ENCODE measurements at places on chromosomes 2 and 18.

DNA sequence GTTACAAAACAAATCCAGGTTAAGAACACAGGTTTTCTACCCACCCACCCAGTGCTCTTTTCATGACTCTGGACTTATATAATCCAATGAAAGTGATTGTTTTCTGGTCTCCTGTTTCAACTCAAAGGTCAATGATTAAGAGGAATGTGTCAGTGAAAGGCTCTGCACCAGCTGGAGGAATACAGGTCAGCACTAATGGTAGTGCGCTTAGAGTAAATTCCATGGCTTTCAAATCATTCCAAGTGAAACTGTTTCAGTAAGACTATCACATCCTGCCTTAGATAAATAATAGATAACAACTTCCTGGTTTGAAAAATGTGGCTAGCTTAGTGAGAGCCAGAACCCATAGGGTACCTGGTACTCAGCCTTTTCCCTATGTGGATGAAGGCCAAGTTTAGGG lies 47.8 kb downstream of the SLC9A4 start:
- no peak for DNase-seq

GRCh38 chr18:9055185-9055584 lies 47.3 kb upstream of the NDUFV2 start:
- peak; percentile 48 for DNase-seq

GRCh38 chr2:148110184-148110583 lies 89.3 kb downstream of the MBD5 start:
- no peak for DNase-seq

- DNase-seq: peak; percentile 77
These were observed 1.1 kb upstream of the KCTD1 start for GRCh38 chr18:26549263-26550094.

DNA sequence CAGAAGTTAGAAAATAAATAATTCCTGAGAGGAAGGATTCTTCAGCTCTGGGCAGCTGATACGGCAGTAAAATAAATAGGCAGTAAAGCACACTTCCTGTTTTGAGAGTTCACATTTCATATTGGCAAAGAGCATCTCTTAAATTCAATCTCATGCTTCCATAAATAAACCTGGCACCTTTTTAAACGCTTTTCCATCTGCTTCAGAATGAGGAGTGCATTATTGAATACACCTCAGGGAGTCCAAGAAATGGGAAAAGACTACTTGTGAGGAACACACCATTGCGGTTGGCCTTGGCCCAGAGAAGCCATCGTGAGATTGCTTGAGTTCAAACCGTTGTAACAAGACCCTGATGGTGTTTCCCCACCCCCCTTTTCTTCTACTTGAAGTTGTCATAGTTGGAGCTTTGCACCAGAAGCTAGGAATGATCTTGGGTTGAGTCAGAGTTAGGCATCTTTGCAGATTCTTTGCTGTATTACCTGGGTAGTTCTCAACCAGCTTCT lies 123.9 kb downstream of the RDH14 start:
- DNase-seq: no peak

DNA sequence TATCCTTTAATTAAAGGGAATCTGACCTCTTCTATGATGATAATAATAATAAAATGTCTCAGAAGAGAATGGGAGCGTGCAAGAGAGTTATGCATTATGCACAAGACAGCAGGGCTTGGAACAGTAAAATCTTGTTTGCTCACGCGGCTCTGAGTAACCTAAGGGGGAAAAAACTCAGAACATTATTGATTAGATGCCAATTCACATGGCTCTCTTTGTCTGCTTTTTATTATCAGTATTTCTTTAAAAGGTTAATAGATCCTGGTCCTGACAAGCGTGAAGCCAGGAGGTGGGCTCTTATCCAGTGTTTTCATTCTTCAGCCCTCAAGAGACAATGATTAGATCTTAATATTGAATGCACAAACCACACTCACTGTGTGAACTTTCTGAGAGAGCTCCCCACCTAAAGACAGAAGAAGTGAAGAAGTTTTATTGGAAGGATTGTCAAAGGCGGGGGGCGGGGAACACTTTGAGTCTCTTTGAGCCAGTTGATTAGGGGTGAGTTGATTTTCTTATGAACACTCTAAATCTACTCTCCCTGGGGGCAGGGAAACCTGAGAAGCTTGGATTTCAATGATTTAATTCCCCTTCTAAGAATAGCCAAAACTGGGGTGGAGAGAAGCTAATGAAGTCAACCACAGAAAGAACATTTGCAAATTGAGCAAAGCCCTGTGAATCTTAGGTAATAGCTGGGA lies 127.5 kb upstream of the CTAGE1 start:
- DNase-seq: no peak

DNA sequence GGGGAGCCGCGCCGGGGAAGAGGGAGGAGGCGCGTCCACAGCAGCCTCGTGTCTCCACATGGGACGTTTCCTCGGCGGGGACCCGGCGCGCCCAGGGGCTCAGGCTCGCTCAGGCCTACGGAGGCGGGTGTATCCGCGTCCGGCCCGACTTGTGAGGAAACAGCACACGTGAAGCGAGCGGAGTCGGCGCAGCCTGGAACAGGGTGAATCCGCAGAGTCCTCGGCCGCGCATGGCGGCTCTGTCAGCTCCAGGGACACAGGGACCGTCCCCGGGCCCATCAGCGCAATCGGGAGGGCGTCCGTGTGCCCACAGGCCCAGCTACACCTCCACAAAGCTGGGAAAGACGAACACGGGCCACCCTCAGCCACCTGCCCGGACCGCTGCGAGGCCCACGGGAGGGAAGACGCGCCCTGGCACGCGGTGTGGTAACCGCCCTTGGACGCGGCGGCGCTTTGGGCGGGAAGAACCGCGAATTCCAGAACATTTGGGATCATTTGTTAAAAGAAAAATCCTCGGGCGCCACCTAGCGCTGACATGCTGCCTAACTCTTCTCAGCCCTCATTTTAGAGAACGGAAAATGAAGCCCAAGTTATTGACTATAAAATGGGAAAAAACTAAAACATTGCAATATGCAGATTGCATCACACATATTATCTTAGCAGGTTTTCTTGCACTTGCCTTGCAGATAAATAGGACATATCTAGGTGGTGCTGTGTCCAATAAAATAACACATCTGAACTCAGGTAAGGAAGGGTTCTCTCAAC lies 40.4 kb downstream of the TMEM18 start:
- peak; percentile 88 for DNase-seq

DNA sequence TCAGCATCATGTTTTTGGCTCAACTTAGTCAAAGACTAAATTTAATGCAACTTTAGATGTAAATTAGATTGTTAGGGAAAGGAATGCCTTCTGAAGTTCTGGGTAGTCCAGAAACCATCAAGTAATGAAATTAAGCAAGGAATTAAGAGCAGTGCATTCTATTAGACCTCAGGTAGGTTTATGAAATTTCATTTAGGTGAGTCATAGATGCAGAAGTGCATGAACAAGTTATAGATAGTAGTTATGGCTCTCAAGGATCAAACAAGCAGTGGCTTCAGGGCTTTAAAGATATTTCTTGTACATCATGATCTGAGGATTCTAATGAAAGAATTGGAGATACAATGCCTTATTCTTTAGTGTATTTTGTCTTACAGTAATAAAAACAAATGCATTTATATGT lies 25.4 kb upstream of the SPOPL start:
- no peak for DNase-seq

DNA sequence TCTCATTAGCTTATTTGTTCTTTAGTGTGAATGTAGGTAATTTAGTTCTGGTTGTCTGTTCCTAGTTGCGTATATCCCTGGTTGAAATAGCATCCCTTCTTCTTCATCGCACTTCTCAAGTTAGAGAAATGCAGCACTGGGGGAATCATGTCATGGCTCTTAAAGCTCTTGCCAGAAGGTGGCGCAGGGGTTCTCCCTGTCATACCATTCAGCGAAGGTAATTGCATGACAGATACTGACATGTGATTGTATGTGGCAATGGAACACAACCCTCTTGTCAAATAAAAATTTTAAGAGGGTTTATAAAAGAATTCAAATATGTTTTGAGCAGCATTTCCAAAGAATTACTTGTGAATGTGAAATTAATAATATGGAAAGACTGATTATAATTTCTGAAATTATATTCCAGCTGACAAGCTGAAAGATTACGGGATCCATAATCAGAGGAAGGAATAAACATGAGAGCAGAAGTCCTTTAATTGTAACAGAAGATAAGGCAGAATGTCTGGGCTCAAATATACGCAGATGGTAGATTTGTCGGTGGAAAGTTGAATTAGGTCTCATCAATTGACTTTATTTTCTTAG lies 411.7 kb downstream of the DSEL start:
- peak; percentile 57 for DNase-seq

- DNase-seq: peak; percentile 24
These were observed 140.8 kb downstream of the AGAP1 start for GRCh38 chr2:235634435-235635158.

GRCh38 chr2:133959066-133959465 lies 294.8 kb upstream of the MGAT5 start:
- no peak for DNase-seq

GRCh38 chr2:58484221-58484620 lies 243.1 kb upstream of the FANCL start:
- DNase-seq: peak; percentile 4

DNA sequence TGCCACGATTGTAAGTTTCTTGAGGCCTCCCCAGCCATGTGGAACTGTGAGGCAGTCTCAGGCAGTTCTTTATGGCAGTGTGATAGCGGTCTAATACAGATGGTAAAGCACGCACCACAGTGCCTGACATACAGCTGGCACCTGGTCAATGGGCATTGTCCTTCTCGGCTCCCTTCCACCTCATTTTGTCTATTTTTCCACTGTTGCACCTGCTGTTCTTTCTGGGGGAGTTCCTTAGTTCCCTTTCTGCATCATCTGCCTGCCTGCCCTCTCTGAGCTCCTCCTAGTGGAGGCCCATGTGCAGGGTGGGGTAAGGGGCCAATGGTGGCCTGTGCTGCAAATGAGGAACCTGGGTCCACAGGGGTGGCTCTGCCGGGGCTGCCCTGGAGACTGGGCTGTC lies 157.6 kb downstream of the LPIN1 start:
- DNase-seq: no peak

DNA sequence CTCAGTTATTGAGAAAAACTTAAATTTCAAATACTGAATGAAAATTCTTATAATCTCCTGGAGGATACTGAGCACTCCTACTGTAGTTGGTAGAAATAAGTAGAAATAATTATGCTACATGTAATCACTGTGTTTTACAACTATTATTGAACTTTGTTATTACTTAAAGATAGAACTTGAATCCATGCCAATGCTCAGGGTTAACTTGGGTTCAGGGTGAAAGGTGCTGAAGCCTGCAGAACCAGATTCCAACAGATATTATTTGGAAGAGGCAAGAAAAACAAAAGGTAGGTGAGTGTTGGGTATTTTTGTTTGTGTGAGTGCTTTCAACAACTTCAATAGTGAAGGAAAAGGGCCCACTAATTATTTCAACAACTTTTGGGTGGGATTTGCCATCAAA lies 10.4 kb downstream of the IDH1 start:
- no peak for DNase-seq

DNA sequence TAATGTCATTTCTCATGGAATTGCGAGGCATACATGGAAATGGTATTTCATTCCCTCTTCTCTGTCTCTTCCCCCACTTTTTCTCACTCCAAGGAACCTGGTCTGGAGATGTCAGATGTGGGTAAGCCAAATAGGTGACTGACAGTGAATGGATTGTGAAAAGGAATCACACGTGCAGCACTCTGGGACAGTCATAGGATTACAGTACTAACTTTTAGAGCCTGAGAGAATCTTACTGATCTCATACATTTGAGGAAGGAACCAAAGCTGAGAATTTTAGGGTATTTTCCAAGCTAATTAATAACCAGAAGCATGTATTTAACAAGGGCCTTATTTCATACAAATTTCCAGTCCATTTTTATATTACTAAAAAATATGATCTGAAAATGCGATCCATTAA lies 58.1 kb upstream of the ERBB4 start:
- DNase-seq: no peak

All from AG08396 (cell line).